Astrocyte of the spinal cord (primary cell): ENCODE measurements at places on chromosomes 12 and 14.
A peak's percentile ranks its signal among the peaks of the same experiment; 100 is the strongest.

DNA sequence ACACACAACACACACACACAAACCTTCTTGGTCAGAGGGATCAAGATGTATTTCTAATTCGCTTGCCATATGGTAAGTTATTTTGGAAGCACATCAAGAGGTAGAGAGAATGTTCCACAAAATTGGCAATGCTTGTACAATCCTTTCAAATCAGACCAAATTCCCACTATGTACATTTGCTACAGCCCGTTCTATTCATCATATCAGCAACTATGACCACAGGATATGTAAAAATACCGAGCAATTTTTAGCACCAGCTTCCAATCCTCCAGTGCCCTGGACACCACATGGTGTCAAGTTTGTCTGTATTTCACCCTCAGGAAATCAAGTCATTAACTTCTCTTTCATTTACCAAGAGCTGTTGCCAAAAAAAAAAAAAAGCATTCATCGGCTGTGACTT lies 21.2 kb downstream of the TBX5 start:
- DNase-seq = no peak

- DNase-seq = no peak
Measured at GRCh38 chr14:23143911-23144310, 24.9 kb upstream of the CEBPE start.

DNA sequence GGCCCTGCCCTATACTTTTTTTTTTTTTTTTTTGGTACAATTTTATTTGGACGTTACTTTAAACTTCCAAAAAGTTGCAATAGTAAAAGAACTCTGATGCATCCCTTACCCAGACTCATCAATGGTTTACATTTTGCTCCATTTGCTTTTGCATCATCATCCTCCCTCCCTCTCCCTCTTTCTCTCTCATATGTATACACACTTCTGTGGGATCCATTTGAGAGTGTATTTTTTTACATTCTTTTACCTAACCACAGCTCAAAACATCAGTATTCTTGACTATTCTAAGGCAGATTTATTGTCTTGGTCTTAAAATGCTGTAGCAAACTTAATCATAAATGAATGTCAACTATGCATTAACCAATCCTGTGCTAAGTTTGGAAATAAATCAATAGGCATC lies 111.6 kb downstream of the PRICKLE1 start:
- DNase-seq = no peak

DNA sequence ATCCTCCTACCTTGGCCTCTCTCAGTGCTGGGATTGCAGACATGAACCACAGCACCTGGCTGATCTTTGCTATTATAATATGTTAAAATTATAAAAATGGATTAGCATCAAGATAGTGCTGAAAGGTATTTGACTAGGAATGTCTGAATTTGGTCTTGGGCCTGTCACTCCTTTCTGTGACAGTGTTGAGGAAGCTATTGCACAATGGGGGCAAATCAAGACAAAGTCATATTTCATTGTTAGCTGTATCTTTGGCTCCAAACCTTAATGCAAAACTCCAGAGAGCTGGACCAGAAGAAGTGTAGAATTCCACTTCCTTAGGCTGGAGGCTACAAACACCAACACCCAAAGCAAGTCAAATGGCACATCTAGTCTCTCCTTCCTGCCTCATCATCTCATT lies 42.2 kb downstream of the ZCRB1 start:
- no peak for DNase-seq

GRCh38 chr12:112013601-112014402 lies 576 bp downstream of the ERP29 start:
- peak; percentile 76 for DNase-seq

DNA sequence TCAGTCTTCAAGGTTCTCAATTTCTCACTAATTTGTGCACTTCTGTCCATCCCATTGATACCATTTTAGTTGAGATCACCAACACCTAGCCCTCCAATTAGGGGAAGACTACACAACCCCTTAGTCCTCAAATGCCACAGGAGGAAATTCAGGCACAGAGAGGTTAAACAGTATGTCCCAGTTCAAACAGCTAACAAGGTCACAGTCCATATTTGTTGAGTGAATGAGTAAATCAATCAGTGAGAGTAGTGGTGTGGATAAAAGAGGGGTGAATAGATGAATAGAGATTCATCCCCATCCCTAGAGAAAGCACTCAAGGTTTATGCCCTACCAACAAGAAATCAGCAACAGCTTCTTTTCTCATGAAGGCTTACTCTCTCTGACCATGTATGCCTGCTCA lies 94.2 kb upstream of the RIC8B start:
- no peak for DNase-seq

GRCh38 chr12:124345795-124346194 lies 50.9 kb downstream of the RFLNA start:
- no peak for DNase-seq

- DNase-seq = no peak
Measured at GRCh38 chr12:130280231-130280630, 57.5 kb upstream of the PIWIL1 start.

GRCh38 chr12:47729233-47729632 lies 3.9 kb upstream of the ENDOU start:
- DNase-seq = peak; percentile 15

DNA sequence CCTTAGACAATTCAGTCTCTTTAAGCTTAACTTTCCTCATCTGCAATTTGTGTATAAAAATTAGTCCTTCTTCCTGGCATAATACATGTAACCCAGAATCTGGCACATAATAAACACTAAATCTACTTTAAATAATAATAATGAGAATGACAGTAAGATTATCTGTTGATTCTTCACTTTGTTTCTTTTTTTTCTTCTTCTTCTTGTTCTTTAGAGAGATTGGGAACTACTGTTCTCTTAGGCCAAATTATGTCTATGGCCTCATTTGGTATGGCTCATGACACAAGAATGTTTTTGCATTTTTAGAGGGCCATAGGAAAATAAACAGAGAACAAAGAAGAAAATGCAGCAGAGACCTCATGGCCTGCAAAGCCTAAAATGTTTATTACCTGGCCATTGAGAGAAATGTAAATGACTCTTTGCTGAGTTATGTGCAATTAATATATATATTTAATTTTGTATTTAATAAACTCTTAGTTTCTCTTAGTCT lies 275.8 kb downstream of the SLC6A15 start:
- peak; percentile 66 for DNase-seq

DNA sequence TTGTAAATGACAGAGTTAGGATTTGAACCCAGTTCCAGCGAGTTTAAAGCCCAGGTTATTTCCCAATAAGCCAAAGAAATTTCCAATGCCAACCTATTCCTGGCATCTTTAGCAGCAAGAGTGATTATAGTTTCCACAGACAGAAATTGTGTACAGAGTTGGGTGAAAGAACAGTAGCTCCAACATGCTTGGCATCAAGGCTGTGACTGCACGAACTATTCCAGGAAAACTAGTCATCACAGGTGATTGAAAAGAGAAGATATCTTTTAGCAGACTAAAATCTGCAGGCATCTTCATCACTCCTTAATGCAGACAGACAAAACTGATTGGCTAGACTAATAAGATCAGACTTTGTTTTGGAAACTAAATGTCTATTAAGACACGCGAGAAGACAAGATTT lies 262.7 kb upstream of the PLEKHG7 start:
- no peak for DNase-seq

GRCh38 chr12:101485021-101485420 lies 9.9 kb downstream of the SPIC start:
- DNase-seq = no peak

GRCh38 chr14:95183532-95184412 lies 26.4 kb upstream of the DICER1 start:
- peak; percentile 17 for DNase-seq
